ENCODE measurements at places on chromosomes 4 and X. TPM values are rescaled to one million over a fixed set of nuclear protein-coding genes. Genes with fewer than 3 reads are reported as not detected.

The RHOXF2 gene
- total RNA-seq = not detected

The RNF128 gene
- total RNA-seq = 43.0 TPM

The CLIC2 gene
- 3.5 TPM for total RNA-seq

The COL4A5 gene
- total RNA-seq = 5.6 TPM

The TCEAL6 gene
- not detected for total RNA-seq

The NXF2B gene
- not detected for total RNA-seq

The PRKG2 gene
- total RNA-seq = 8.0 TPM

The CYBB gene
- total RNA-seq = 8.8 TPM

The RIBC1 gene
- total RNA-seq = 0.47 TPM

The NR3C2 gene
- total RNA-seq = 113 TPM

The CLDN22 gene
- not detected for total RNA-seq
